ENCODE measurements at places on chromosomes 4 and X.

DNA sequence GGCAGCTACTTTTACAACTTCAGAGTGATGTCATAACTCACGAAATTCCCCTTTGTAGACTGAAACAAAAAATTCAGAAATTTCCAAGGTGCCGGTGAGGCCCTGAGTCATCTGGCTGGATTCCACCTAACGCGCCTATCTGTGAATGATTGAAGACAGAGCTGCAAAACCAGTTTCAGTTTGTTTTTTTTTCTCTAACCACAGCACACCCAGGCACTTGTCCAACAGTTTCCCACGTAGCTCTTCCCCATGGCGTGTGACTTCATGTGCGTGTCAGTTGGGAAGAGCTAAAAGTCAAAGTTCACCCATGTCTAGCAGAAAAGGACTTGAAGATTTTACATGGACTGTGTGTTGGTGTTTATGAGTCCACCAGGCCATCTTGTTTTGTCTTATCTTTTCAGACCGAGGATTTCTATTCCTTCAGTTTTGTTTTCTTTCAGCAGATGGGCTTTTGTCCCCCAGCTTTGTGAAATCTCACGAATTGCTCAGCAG lies 16.4 kb downstream of the TCEANC start:
- peak; percentile 98 for DNase-seq

- no peak for DNase-seq
Measured at GRCh38 chr4:29459926-29460325, 1260.2 kb upstream of the PCDH7 start.

DNA sequence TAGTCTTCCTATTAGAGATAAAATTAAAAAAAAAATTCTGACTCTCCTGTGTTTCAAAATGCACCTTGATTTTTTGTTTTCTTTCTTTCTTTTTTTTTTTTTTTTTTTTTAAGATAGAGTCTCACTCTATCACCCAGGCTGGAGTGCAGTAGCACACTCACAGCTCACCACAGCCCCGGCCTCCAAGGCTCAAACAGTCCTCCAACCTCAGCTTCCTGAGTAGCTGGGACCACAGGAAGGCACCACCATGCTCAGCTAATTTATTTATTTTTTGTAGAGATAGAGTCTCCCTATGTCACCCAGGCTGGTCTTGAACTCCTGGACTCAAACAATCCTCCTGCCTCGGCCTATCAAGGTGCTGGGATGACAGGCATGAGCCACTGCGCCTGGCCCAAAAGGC lies 41.1 kb upstream of the TMEM184C start:
- DNase-seq: no peak

DNA sequence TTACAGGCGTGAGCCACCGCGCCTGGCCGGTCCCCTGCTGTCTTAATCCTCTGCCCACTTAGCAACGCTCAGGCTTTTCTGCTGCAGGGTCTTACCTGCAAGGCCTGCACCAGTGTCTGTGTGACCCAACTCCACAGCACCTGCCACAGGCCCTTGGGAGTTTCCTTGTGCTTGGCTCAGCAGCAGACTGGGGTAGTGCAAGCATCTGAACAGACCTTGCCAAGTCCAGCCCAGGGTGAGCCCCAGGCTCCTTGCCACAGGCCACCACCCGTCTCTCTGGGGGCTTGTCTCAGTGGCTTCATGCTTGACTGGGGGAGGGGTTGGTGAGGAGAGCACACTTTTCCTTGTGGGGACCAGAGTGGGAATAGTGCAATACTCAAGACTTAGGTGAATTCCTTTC lies 87.0 kb downstream of the FAM193A start:
- no peak for DNase-seq

DNA sequence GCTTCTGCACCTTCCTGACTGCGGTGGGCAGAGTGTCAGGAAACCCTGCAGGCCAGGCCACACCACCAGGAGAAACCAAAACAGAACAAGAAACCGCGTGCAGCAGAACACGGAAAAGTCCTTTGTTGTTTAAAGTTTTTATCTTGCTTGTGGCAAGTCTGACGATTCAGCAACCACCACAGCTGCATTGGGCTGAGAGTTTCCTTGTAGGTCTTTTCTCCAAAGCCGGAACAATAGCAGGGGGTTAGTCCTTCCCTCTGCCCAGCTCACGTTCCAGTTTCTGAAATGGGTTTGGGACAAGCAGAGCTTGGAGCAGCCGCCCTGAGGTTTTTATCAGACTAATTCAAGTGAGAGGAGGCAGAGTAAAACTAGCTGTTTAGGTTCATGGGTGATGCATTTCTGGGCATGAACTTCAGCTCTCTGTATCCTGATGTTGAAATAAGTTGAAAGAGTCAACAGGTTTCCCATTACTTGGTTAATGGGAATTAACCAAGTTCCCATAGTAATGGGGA lies 216.9 kb downstream of the PTTG2 start:
- DNase-seq: peak; percentile 50

DNA sequence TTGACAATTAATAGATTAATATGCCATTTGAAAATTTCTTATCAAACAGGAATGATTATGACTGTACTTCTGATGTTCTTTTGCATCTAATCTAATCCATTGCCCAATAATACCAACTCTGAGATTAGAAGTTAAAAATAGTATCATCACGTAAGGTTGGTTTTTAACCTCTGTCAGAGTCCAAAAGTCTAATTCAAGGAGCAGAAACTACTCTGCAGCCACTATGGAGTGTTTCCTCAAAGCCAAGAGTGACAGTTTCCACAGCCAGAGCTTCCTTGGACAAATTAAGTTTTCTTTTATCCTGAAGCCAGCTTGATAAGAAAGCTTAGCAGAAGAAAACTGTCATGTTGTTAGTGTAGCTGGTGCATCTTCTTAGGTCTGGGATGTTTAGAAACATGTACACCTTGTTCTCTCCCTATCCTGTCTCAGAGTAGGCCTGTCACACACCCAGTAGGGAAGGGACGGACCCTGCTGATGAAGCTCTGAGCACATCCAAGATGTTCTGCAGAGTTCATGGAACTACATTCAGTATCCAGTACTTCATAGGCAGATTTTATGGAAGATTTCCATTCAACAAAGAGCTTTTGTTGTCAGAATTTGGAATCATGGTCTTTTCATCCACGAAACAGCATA lies 20.4 kb upstream of the PI4K2B start:
- DNase-seq: no peak

GRCh38 chrX:10040961-10041360 lies 73.8 kb downstream of the CLDN34 start:
- no peak for DNase-seq

GRCh38 chr4:1171311-1172227 lies 814 bp downstream of the SPON2 start:
- DNase-seq: no peak

- no peak for DNase-seq
Measured at GRCh38 chr4:104859601-104860237, 287.0 kb upstream of the TET2 start.

- DNase-seq: peak; percentile 18
Measured at GRCh38 chrX:320126-320783, 1.7 kb upstream of the GTPBP6 start.

DNA sequence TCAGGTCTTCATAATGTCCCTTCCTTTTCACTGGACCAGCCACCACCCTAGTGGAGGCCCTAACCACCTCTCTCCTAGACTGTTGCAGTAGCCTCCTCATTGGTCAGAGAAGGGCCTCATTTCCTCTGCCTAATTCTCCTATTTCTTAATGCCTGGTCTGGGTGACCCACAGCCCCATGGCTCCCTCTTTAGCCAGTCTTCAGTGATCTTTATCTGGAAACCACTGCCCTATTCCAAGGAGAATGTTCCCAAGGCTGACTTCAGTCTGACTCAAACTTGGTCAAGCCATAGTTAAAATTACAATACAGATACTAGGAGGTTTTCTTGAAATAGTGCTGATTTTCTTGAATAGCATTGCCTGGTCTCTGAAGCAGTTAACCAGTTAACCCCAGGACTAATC lies 53.6 kb upstream of the PRPS1 start:
- peak; percentile 65 for DNase-seq

DNA sequence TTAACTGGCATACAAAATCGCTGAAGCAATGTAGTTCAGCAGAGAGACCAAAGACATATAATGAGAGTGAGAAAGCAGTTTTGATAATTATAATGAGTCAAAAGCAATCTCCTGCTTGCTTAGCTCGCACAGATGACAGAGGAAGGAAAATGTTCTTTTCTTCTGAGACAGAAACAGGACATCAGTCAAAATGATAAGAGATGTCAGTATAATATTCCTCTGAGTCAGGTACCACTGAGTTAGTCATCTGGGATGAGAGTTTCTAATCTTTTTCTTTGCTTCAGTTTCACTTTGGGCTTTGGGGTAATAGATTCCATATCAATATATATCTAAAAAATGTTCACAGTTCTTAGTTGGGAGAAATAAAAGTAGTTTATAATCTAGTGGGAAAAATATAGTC lies 387.2 kb downstream of the PCDH7 start:
- no peak for DNase-seq

GRCh38 chr4:155809835-155810234 lies 51.0 kb downstream of the GUCY1B1 start:
- DNase-seq: peak; percentile 94

GRCh38 chr4:69497076-69497475 lies 1.4 kb upstream of the UGT2B4 start:
- DNase-seq: peak; percentile 19

DNA sequence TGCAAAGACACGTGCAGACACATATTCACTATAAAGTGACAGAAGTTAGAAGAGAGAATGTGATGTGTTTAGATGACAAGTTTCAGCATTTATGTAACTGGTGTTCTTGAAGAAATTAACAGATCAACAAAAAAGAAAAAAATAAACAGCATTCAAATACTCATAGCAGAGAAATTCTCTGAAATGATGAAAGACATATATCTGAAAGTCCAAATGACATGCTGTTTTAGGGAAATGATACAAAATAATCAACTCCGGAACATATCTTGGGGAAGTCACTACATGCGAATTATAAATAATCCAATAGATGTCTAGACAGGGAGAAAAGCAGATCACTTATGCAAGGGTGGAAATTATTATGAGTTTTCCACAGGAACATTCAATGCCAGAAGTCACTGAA lies 146.0 kb downstream of the SPANXN4 start:
- DNase-seq: no peak

DNA sequence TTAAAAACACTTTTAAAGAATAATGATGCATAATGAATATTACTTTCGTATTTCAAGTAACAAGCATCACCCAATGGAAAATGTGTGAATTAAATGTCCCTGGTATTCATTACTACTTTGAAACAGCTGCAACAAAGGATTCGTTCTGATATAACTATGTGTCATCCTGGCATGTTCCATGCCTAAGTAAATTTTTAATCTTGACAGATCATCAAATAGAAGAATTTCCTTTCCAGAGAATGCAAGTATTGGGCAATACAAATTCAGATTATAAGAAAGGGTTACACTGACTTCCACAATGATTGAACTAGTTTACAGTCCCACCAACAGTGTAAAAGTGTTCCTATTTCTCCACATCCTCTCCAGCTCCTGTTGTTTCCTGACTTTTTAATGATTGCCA lies 105.3 kb downstream of the SPCS3 start:
- DNase-seq: peak; percentile 48

DNA sequence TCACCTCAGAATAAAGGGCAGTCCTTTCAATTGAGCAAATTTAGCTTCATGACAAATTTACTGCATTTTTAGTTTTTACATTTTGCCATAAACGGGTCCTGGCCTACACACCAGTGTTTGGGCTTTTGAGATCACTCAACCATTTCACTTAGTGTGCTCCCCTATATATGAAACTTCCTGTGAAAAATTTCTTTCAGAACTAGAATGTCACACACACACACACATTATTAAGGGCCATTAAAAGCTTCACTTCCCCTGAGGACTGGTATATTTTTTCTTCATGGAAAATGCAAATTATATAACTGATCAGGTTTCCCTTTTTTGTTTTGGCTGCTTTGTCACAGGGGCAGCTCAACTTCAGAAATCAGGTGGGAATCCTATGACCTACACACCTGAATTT lies 206.5 kb downstream of the ENOX2 start:
- no peak for DNase-seq

- no peak for DNase-seq
Measured at GRCh38 chr4:150943126-150943525, 72.0 kb downstream of the LRBA start.

- no peak for DNase-seq
Measured at GRCh38 chr4:182238355-182238931, 4.8 kb upstream of the TENM3 start.

DNA sequence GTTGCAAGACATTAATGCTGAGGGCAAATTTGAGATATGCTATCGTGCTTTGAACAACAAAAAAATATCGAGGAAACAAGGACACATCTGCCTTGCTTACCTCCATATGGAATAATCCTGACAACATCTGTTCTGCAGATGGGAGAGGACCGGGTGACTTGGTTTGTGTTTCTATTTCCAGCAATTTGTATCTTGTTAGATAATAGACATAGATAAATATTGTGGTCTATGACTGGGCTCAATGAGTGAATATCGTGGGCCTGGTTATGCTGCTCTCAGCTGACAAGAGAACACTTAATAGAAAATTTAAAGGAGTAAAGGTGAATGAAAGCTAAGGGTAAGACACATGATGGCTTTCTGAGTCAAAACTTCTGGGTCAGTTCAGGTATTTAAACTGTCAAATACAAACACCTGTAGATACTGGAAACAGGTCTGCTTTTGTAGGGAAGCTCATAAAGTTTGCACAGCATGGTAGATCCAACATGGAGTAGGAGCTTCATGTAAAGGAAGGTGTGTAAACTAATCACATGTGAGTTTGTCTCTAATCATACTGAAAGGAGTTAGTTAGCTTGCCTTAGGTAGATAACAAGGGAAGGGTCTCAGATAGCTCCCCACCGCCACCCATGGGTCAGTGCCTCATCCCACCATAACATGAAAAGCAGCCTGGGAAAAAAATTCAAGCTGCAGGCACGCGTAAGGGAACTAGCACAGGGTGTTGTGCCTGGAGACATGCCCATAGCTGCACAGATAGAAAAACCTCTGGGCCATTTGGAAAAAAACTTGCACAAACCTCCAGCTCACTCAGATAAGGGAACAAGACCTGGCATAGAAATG lies 904.1 kb upstream of the EPHA5 start:
- DNase-seq: peak; percentile 75

DNA sequence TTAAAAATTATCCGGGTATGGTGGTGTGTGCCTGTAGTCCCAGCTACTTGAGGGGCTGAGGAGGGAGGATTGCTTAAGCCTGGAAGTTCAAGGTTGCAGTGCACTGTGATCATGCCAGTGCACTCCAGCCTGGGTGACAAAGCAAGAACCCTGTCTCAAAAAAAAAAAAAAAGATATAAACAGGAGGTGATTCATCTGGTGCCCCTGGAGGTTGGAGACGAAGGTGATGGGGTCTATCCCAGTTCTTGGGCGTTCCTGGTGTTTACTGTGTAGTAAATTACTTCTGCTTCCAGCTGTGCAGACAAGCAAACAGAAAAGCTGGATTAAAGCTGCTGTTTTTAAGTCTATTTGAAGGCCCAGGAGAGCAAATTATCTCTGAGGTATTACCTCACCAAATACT lies 19.9 kb downstream of the GPKOW start:
- no peak for DNase-seq

GRCh38 chrX:39677585-39677977 lies 420.2 kb downstream of the BCOR start:
- no peak for DNase-seq

All from fibroblast of mammary gland (primary cell).